Activated CD4-positive, alpha-beta T cell treated with anti-CD3 and anti-CD28 coated beads, Interleukin-2, amount 10 ng/mL, durations not matched to agents 24 days and 14 days (primary cell): ENCODE measurements at places on chromosomes 4 and X. TPM values are rescaled to one million over a fixed set of nuclear protein-coding genes. Genes with fewer than 3 reads are reported as not detected.

The PRDM5 gene
- not detected in 2 replicates for total RNA-seq

The ETDB gene
- total RNA-seq: not detected in 2 replicates

The CCNQ gene
- 27.3 and 28.7 TPM in 2 replicates for total RNA-seq

The ARHGEF6 gene
- 37.4 and 38.0 TPM in 2 replicates for total RNA-seq

The HS6ST2 gene
- 0.78 and 1.2 TPM in 2 replicates for total RNA-seq

The XK gene
- total RNA-seq: 0.14 and 0.17 TPM in 2 replicates

The BEX5 gene
- total RNA-seq: 0.71 and 0.98 TPM in 2 replicates

The GBA3 gene
- not detected in 2 replicates for total RNA-seq

GRCh38 chr4:88597970-88598660 is 5.8 kb downstream of the HERC3 start:
- H3K27me3 ChIP-seq: no peaks in the 10 kb centered on the region
- DNase-seq: no peak
- no peak overlapping the region for H3K4me3 ChIP-seq
- peaks cover 49% of the 10 kb centered on the region for H3K4me1 ChIP-seq
- no peak overlapping the region for H3K27ac ChIP-seq
- peaks cover 38% of the 10 kb centered on the region for H3K36me3 ChIP-seq

DNA sequence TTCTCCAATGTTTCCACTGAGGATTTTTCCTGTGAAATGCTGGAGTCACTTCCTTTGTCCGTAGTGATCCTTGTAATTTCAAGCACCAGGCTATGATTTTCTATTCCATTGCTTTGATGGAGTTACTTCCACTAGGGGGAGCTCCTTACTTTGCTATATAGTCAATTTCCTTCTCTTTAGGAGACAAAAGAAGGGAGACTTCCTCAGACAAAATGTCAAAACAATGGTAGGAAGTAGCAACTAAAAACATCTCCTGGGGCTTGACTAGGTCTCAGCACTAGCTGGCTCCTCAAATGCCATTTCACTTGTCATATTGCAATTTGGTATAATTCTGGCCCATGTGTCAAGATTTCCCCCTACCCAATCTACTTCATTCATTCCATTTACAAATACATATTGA is 24.1 kb downstream of the ZCCHC12 start:
- no peaks in the 10 kb centered on the region for H3K36me3 ChIP-seq
- no peak overlapping the region for H3K4me3 ChIP-seq
- DNase-seq: peak; percentile 60
- H3K4me1 ChIP-seq: no peaks in the 10 kb centered on the region
- H3K27ac ChIP-seq: no peak overlapping the region
- peaks cover 5% of the 10 kb centered on the region for H3K27me3 ChIP-seq

DNA sequence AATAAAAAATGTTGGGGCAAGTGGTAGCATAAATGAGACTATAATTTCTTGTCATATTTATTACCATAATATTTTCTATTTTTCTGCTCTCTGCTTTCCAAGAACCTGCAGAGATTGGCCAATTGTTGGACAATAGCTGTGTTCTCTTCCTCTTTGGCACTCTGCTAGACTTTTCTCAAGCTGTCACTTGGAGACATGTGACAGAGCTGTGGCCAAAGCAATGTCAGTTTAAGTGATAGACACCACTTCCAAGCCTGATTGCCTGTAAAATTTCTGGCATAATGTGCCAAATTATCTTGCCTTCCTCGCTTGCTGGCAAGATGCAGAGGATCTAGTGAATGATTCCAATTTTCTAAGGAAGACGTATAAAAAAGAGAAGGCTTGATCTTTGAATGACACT is 162.2 kb upstream of the NDST4 start:
- DNase-seq: no peak
- peaks cover 19% of the 10 kb centered on the region for H3K4me1 ChIP-seq
- peaks cover 3% of the 10 kb centered on the region for H3K27me3 ChIP-seq
- H3K4me3 ChIP-seq: no peak overlapping the region
- no peak overlapping the region for H3K27ac ChIP-seq

- no peak overlapping the region for H3K27ac ChIP-seq
- no peaks in the 10 kb centered on the region for H3K4me1 ChIP-seq
- H3K36me3 ChIP-seq: no peaks in the 10 kb centered on the region
- no peak for DNase-seq
- H3K4me3 ChIP-seq: no peak overlapping the region
Observed at GRCh38 chr4:182083671-182084410, 159.4 kb upstream of the TENM3 start.

- H3K27me3 ChIP-seq: no peaks in the 10 kb centered on the region
- H3K4me1 ChIP-seq: no peaks in the 10 kb centered on the region
- no peak for DNase-seq
- H3K27ac ChIP-seq: no peak overlapping the region
Observed at GRCh38 chr4:43275779-43276178, 383.3 kb downstream of the GRXCR1 start.

- H3K27ac ChIP-seq: no peak overlapping the region
- DNase-seq: no peak
- no peaks in the 10 kb centered on the region for H3K4me1 ChIP-seq
- H3K36me3 ChIP-seq: no peaks in the 10 kb centered on the region
- H3K27me3 ChIP-seq: no peaks in the 10 kb centered on the region
Observed at GRCh38 chr4:143625632-143626031, 74.8 kb downstream of the FREM3 start.

- no peaks in the 10 kb centered on the region for H3K4me1 ChIP-seq
- DNase-seq: no peak
- no peak within 1 kb of the TSS for H3K4me3 ChIP-seq
- H3K36me3 ChIP-seq: no peaks in the 10 kb centered on the region
- peaks cover 4% of the 10 kb centered on the region for H3K27me3 ChIP-seq
- H3K27ac ChIP-seq: no peak within 1 kb of the TSS
Observed at GRCh38 chr4:165031436-165032211, at the start of gene TRIM60. TRIM60 (plus strand) TSS chr4:165031999; CDS start chr4:165040073, 8,074 bp downstream.

- H3K4me1 ChIP-seq: no peaks in the 10 kb centered on the region
- H3K36me3 ChIP-seq: no peaks in the 10 kb centered on the region
- no peak for DNase-seq
- no peaks in the 10 kb centered on the region for H3K27me3 ChIP-seq
- no peak overlapping the region for H3K27ac ChIP-seq
- H3K4me3 ChIP-seq: no peak overlapping the region
Observed at GRCh38 chr4:8840006-8840793, 31.4 kb downstream of the HMX1 start.

DNA sequence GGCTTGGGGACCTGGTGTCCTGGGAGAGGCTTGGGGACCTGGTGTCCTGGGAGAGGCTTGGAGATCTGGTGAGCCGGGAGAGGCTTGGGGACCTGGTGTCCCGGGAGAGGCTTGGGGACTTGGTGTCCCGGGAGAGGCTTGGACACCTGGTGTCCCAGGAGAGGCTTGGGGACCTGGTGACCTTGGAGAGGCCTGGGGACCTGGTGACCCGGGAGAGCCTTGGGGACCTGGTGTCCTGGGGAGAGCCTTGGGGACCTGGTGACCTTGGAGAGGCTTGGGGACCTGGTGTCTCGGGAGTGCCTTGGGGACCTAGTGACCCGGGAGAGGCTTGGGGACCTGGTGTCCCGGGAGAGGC is 12.6 kb downstream of the SHOX start:
- no peak overlapping the region for H3K4me3 ChIP-seq
- H3K27me3 ChIP-seq: peaks cover 23% of the 10 kb centered on the region
- H3K36me3 ChIP-seq: no peaks in the 10 kb centered on the region
- no peaks in the 10 kb centered on the region for H3K4me1 ChIP-seq
- H3K27ac ChIP-seq: no peak overlapping the region
